Esophagus squamous epithelium (tissue), 5 donors: ENCODE measurements at places on chromosomes 11 and 22.

DNA sequence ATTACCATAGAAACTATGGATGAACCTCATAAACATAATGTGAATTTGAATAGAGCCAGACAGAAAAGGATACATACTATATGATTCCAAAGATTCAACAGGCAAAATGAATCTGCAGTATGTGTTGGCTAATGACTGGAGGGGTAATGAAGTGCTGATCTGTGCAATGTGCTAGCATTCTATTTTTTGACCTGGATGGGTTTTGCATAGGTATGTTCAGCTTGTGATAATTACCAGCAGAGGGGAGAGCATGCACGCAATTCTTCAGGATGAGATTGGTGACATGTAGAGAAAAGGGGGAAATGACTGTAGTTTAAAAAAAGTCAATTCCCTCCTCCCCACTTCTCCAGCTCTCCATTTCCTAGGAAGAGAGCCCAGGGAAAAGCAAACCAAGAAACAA, 618 bp upstream of the CCDC81 start:
- DNase-seq: no peak

GRCh38 chr11:16921019-16921418, 93.2 kb downstream of the PLEKHA7 start:
- no peak for DNase-seq

GRCh38 chr11:73287400-73288101, 15.4 kb downstream of the P2RY6 start:
- no peak for DNase-seq

GRCh38 chr22:26382782-26383181, 46.3 kb upstream of the ASPHD2 start:
- DNase-seq: no peak

GRCh38 chr22:47060718-47061117, 298.3 kb downstream of the TBC1D22A start:
- no peak for DNase-seq

DNA sequence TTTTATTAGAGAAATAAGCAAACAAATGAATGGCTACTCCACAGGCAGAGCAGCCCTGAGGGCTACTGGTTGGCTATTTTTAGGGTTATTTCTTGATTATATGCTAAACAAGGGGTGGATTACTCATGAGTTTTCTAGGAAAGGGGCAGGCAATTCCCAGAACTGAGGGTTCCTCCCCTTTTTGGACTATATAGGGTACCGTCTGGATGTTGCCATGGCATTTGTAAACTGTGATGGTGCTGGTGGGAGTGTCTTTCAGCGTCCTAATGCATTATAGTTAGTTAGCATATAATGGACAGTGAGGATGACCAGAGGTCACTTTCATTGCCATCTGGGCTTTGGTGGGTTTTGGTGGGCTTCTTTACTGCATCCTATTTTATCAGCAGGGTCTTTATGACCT, 19.2 kb downstream of the SLC22A6 start:
- DNase-seq: no peak
